SHP77 treated with DMSO at 0.1 percent for 48 hours (cell line): ENCODE measurements at places on chromosomes 7 and 10.
A peak's percentile ranks its signal among the peaks of the same experiment; 100 is the strongest.

GRCh38 chr7:1223196-1223981 lies 9.3 kb upstream of the UNCX start:
- no peak for DNase-seq

GRCh38 chr7:128447941-128448564 lies 7.6 kb upstream of the HILPDA start:
- DNase-seq = no peak

GRCh38 chr7:127189074-127189473 lies 63.7 kb downstream of the GRM8 start:
- peak; percentile 78 for DNase-seq

GRCh38 chr10:126064512-126064911 lies 168.1 kb downstream of the FANK1 start:
- DNase-seq = no peak

- DNase-seq = no peak
Measured at GRCh38 chr10:114131094-114131493, 42.9 kb downstream of the CCDC186 start.

- no peak for DNase-seq
Measured at GRCh38 chr10:97331153-97331703, 3.3 kb downstream of the FRAT2 start.

- no peak for DNase-seq
Measured at GRCh38 chr10:115982076-115982475, 290.9 kb downstream of the GFRA1 start.

DNA sequence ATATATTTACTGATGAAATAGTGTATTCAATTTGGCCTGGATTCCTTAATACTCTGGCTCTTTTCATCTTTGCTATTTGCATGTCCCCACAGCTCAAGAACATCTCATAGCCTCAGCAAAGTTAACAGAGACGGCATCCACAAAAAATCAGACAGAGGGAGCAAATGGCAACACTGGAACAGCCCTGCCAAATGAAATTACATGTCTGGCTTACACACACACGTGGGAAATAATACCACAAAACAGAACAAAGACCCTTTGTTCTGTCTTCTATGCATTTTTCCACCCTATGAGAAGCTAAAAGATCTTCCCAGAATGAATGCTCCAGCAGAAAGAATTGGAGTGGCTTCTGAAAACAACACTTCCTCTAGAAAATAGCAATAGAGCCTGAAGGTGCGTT lies 139.5 kb downstream of the ALOX5 start:
- no peak for DNase-seq

DNA sequence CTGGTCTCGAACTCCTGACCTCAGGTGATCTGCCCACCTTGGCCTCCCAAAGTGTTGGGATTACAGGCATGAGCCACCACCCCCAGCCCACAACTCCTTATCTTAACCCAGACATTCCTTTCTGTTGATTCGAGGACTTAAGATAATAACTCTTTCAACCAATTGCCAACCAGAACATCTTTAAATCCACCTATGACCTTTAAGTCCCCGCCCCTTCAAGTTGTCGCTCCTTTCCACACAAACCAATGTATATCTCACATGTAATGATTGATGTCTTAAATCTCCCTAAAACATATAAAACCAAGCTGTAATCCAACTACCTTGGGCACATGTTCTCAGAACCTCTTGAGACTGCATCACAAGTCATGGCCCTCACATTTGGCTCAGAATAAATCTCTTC lies 7.8 kb upstream of the ANKRD2 start:
- no peak for DNase-seq

GRCh38 chr7:52825611-52826010 lies 209.8 kb upstream of the POM121L12 start:
- DNase-seq = no peak

DNA sequence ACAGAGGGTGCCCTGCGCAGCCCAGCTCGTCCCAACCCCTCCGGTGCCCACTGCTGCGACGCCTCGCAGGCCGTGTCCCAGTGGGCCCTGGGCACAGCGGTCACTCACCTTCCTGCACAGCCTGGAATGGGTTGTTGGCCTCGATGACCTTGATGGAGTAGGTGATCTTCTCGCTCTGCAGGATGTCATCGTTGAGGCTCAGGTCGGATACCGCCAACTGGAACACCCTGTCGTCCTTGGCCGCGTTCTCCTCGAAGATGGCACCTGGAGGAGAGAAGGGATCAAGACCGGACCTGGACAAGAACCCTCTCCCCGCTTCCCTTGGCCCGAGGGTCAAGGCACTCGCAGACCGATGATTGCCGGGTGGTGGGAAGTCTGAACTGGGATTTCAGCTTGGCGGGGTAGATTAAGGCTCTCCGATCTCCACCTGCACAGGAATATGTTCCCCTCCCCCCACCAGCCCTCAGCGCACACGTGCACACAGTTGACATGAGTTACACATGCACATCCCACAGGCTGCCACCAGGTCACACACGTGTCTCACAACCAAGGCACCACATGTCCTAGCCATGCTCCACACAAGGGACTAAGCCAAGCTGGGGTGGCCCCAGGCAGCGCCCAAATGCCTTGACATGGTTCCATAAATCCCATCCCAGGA lies 2.6 kb downstream of the GRID1 start:
- no peak for DNase-seq

DNA sequence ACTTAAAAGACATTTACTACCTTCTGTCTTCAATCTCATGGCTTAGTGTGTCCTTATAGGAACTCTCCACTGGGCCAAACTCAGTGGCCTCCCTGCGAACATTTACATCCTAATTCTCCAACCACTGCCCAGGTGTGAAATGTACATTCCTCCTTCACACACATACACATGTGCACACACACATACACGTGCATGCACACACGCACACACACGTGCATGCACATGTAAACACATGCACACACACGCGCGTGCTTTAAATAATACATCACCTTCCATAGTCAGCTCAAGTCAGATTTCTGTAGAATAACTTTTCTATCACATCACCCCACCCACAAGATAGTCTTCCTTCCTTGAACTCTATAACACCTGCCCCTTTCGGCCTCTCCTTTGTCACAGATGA lies 216.5 kb downstream of the TMEM178B start:
- DNase-seq = no peak

GRCh38 chr7:108136191-108136688 lies 6.1 kb upstream of the LAMB4 start:
- DNase-seq = no peak

GRCh38 chr10:17766731-17767130 lies 14.7 kb downstream of the TMEM236 start:
- DNase-seq = no peak

- DNase-seq = peak; percentile 48
Measured at GRCh38 chr10:34655286-34656170, 159.6 kb downstream of the PARD3 start.

GRCh38 chr7:6385909-6386560 lies 61.7 kb downstream of the DAGLB start:
- DNase-seq = peak; percentile 73

GRCh38 chr10:78025685-78026364 lies 3.5 kb downstream of the POLR3A start:
- DNase-seq = no peak

DNA sequence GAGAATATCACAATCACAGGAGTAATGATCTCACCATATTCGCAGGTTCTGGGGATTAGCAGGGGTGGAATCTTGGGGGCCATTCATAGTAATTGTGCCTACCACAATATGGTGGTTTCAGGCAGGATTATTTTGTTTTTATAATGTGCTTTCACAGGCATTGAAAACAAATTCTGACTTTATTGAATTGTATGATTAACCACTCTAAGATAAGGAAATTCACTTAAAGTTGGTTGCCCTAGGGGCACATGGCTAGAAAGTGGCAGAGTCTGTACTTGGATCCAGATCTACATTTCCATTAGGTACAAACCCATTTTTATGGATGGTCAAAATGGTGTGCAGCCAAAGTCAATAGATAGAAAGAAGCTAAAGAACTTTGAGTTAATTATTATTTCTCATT lies 1.7 kb downstream of the CROT start:
- no peak for DNase-seq

DNA sequence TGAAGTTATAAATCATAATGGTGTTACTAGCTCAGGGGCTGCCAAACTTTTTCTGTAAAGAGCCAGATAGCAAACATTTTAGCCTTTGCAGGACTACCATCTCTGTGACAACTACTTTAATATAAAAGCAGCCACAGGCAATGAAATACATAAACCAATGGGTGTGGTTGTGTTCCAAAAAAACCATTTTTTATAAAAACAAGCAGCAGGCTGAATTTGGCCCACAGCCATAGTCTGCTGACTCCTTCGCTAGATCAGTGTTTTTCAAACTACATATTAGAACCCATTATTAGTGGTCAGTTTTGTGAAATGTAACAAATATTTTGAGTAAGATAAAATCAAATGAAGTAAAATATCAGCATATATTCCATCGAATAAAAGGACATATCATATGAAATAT lies 13.6 kb downstream of the GNG11 start:
- no peak for DNase-seq

DNA sequence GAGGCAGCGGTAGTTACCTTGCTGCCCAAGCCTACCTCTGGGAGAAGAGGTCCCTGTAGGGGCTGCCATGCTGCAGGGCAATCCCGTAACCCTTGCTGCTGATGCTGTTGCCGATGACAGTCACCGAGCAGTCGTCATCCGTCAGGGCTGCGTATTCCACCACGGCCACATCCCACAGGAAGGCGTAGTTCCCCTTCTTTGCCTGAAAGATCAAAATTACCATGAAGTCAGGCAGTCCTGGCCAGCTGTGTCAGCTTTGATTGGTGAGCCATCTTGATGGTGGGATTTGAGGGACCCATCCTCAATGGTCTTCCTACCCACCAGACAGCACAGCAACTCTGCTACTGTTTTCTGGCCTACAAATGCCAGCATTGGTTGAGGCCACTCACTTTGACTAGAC lies 746.8 kb downstream of the GRID1 start:
- DNase-seq = no peak

DNA sequence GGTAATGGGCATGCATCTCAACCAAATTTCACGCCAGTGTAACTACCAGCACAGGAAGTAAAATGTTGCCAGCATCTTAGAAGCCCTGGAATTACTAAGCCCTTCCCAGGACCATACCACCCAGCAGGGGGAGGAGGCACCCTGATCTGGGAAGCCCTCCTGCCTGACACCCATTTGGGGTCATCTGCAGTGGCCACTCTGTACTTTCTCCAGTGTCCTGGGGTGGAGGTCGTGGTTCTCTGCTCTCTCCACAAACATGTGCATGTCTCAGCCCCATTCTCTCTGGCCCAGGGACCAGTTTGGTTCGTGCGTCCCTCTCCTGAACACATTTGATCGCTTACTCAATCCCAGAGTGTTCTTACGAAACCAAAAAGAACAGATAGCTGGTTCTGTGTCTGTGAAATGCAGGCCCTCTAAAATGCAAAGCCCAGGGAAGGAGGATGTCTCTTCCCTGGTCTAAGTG lies 9.4 kb upstream of the LRRC27 start:
- DNase-seq = no peak

GRCh38 chr7:101945034-101945758 lies 127.8 kb downstream of the CUX1 start:
- no peak for DNase-seq

DNA sequence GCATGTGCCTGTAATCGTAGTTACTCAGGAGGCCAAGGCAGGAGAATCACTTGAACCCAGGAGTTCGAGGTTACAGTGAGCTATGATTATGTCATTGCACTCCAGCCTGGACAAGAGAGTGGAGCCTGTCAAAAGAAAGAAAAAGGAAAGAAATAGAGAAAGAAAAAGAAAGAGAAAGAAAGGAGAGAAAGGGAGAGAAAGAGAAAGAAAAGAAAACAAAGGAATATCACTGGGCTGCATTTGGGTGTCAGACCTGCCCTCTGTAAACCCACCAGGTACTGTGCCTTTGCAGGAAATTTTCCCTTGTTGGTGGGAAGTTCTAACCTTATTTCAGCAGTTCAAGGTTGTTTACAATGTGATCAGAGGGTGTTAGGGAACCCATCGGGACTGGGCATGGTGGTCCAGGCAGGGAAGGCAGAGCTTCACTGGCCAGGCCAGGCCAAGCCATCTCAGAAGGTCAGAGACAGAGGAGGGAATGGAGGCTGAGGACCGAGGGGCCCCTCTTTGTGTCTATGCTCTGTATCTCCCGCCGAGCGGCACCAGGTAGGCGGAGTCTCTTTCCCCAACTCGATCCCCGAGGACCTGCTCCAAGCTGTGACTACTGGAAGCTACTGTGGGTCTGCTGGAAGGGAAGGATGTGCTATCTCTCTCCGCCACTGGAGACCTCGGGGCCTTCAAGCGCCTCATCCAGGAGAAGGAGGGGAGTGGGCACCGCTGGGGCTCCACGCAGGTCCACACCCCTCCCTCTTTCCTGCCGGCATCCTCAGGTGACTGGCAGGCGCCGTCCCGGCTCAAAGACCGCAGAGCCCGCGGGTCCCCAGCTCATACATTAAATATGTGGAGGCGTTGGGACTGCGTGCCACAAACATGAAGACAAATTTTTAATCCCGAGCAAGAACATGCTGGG lies 15.2 kb upstream of the KAZALD1 start:
- no peak for DNase-seq

GRCh38 chr7:135929722-135930141 lies 47.4 kb downstream of the MTPN start:
- no peak for DNase-seq

- DNase-seq = no peak
Measured at GRCh38 chr7:141562543-141562942, 11.3 kb downstream of the AGK start.

DNA sequence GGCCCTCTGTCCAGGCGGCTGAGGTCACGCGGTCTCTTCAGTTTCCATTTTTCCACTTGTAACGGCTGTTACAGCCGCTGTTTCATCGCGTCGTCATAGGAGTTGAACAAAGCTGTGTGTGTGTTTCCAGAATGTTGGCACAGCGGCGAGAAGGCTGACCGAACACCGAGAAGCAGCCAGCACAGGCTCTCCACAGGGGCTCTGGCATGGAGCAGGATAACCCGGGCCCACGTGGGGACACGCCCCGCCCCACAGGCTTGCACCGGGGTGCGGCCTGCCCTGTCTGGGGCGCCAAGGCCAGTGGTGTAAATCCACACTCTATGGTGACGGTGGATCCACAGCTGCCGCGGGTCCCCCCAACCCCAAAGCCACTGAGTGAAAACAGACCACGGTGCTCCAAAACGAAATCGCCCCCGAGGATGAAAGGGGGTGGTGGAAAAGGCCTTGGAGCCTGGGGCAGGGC lies 448.2 kb downstream of the DNAJB6 start:
- DNase-seq = no peak

- DNase-seq = no peak
Measured at GRCh38 chr7:55177589-55178261, 158.9 kb downstream of the EGFR start.

- DNase-seq = no peak
Measured at GRCh38 chr7:23299770-23300300, 696 bp downstream of the MALSU1 start.
